ENCODE measurements at places on chromosomes 4 and X.

DNA sequence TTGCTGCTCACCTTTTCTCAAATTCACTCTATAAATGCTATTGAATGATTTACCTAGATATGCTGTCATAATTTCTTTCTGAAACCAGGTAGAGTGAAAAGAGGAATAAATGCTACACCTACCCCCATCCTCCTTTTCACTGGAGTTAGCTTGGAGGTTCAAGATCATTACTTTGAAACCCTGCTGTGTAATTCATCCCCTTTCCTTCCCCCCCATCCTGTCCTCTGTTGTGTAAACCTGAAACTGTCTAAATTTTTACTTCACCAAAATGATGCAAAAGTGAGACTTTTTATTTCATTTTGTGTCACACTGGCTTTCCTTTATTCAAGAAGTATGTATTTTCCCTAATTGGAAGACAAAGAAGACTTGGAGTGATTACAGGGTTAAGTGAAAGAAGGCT lies 5.4 kb downstream of the ZCCHC18 start:
- DNase-seq, result no peak

DNA sequence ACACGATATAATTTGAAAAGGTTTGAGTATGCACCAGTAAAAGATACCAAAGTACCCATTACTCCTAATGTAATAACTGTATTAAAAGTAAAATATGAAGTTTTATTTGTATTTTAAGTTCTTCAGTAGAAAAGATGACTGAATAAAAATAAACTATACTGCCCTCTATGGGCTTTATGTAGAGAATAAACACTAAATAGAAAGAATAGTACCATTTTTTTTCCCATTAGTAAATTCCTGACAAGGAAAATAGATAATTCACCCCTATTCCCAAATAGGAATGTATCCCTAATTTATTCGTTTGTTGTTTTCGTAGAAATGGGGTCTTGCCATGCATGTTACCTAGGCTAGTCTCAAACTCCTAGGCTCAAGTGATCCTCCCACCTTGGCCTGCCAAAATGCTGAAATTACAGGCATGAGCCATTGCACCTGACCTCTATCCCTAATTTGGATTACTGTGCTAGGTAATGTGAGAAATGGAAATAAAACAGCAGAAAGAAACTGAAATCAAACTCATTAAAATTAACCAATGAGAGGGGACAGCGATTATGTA lies 73.6 kb upstream of the COX18 start:
- no peak for DNase-seq

GRCh38 chr4:2685541-2685940 lies 70.6 kb downstream of the TNIP2 start:
- peak; percentile 49 for DNase-seq

- no peak for DNase-seq
Observed at GRCh38 chr4:80154545-80154933, 42.8 kb upstream of the PRDM8 start.

DNA sequence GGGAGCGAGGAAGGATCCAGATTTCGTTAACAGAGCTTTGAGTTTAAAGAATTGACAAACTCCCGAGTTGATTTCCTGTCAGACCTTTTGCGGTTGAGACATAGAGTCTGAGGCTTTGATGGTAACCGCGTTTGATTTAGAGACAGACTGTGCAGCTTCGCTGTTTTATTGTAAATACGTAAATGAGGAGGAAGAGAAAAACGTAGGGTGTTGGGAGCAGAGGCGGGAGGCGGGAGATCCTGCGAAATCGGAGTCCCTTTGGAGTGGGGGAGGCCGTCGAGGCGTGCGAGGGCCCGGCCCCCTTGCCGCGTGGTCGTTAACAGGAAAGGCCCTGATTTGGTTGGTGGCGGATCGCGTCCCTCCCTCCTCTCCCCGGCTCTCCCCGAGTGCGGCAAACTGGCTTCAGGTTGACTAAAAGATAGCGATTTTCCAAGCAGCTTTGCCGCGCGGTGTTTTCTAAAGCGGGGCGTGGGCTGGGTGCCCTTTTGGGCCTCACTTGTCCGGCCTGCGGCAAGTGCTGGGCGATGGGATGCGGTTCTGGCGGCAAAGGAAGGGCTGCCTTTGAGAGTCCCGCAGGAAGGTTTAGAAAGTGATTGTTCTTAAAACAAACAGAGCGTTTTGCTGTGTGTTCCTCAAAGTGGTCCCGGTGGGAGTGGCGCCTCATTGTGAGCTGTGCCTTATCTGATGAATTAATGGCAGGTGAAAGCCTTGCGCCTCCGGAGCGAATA lies 857 bp downstream of the SCML1 start:
- peak; percentile 42 for DNase-seq

DNA sequence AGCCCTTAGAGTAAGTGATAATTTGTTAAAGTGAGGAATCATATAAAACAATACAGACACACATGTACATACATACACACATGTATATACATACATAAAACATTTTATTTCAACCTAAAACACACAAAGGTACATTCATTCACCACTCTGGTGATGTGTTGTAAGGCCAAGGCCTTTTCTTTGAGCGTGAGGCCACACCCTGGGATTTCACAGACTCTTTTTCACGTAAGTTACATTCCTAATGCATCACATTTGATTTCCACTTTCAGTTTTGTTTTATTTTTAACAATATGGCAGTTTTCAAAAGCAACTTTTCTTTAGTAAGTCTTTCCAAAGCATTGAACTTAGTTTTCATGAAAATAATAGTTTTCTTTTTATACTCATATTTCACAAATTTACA lies 170.7 kb downstream of the COL4A6 start:
- DNase-seq, result peak; percentile 33

DNA sequence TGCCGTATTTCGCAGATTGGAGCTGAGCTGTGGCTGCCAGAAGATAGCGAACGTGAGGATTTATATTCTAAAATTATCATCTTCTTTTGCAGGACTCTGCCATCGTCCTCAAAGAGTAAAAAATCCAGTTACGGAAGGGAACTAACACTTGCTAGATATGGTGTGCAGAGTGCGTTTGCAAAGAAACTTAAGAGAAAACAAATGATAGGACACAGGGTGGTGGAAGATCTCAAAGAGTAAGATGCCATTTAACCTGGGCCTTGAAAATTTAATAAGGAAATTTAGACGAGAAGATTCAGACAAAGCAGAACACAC lies 566 bp downstream of the LARP7 start:
- no peak for DNase-seq

DNA sequence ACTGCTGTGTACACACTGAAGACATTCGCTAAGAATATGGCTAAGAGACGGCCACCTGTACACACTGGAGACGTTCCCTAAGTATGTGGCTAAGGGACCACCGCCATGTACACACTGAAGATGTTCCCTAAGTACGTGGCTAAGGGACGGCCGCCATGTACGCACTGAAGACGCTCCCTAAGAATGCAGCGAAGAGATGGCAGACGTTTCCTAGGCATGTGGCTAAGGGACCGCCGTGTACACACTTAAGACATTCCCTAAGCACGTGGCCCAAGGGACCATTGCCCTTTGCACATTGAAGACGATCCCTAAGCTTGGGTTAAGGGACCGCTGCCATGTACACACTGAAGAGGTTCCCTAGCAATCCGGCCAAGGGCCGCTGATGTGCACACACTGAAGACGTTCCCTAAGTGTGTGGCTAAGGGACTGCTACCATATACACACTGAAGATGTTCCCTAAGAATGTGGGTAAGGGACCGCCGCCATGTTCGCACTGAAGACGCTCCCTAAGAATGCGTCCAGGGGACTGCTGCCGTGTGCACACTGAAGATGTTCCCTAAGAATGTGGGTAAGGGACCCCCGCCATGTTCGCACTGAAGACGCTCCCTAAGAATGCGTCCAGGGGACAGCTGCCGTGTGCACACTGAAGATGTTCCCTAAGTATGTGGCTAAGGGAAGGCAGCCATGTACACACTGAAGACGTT lies 36.7 kb downstream of the DHRSX start:
- DNase-seq, result no peak

- no peak for DNase-seq
Observed at GRCh38 chrX:129877401-129877800, 28.6 kb upstream of the UTP14A start.

- DNase-seq, result no peak
Observed at GRCh38 chr4:1615786-1616556, 68.1 kb downstream of the FAM53A start.

GRCh38 chr4:139806929-139807328 lies 141.3 kb downstream of the MGST2 start:
- DNase-seq, result no peak

DNA sequence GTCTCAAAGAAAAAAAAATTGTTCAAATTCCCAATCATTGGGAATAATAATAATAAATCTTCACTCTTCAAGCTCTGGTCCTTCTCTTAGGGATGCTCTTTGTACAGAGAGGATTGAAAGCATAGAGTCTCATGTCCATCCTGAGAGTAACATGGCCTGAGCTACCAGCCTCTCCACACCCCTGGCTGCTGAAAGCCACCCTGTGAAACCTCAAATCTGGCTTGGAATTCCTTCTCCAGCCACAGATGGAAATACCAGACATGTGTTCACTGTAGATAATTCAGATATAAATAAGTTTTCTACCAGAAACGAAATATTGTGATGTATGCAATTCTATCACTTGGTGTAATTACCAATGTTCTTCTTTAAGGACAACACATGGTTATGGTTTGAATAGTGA lies 140.6 kb downstream of the ARSF start:
- no peak for DNase-seq
